Right forelimb (tissue), 1 donor: ENCODE measurements at places on chromosomes 5 and 9.

DNA sequence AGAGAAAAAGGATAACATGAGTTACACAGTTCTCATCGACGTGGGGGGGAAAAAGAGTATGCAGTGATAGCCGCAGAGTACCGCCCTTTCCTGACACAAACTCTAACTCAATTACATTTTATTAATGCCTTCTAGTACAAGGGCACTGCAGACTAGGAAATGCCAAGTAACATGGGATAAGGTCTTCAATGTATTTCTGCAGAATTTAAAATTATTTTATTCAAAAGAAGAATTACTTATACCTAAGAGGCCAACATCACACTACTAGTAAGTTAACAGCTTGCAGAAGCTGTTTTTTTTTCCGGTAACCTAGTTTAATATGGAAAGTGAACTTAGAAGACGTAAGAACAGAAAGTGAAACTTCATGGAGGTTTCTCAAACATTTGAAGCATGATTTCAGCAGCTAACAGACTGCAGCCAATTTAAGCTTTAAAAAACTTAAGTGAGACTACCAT lies 3.9 kb downstream of the SETX start:
- no peak for DNase-seq

GRCh38 chr5:122385808-122386207 lies 73.8 kb downstream of the SNCAIP start:
- no peak for DNase-seq

DNA sequence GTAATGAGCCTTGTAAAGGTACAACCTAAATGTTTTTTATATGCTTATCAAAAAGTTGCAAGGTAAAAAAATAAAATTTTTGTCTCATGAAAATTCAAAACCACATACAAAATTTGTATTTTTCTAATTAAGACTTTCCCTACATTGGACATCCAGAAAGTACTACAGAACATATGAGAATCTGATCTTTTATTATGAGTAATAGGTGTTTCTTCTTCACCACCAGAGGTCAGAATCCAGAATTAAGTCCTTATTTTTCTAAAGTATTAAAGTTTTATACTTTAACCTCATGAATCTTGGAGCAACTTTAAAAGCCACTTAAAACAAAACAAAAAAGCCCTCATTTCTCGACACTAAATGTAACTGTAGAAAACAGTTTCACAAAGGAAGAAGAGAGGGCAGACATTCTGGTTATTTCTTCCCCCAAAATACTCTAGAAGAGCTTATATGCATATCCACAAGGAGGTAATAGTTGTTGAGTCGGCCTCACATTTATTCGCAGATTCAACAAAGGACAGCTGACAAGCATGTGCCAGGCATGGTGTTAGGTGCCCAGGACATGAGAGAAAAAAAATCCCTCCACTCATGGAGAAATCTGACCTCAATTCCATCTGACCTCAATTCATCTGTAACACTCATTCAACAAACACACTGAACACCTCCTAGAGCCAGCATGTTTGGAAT lies 69.3 kb downstream of the MLLT3 start:
- no peak for DNase-seq

DNA sequence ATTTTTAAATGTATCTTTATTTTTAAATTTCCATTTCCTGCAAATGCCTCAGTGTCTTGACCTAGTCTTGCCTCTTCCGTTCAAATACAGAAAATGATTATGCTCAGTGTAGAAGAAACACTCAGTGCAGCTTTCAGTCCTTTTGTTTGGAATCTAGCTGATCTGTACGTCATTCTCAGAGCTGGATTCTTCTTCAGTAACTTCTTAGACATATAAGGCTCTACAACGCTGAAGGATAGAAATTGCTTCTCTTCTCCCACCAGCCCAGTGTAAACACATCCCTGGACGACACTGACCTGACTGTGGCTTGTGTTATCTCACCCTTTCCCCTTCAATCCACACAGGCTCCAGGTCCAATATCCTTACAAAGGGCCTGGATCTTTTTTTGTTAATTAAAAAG lies 3.2 kb upstream of the ALDH1B1 start:
- no peak for DNase-seq

DNA sequence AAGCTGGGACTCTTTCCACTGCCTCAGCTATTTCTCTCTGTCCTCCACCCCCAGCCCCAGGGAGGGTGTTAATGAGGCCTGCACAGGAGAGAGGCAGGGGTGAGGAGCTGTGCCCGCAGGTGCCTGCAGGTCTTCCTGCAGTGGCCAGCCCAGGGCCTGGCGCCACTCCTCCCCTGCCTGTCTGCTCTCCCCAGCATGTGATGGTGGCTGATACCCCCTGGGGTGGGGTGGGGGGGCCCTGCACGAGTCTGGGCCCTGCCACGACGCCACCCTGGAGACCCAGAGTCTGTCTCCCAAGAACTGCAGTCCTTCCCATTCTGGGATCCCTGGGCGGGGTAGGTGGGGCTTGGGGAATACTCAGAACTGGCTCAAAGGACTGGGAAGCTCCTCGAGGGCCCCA lies 166.4 kb upstream of the SMIM23 start:
- DNase-seq: no peak

- no peak for DNase-seq
Measured at GRCh38 chr9:128651798-128652197, 4.8 kb downstream of the DYNC2I2 start.

DNA sequence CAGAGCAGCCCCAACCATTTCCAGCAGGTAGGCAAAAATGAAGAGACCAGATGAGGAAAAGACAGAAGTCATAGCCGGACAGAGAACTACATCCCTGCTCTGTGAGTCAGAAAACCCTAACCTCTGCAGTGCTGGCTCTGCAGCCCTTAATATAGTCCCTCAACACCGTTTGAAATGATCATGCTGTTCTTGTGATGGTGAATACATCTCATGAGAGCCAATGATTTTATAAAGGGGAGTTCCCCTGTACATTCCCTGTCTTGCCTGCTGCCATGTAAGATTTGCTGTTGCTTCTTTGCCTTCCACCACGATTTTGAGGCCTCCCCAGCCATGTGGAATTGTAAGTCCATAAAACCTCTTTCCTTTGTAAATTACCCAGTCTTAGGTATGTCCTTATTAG lies 216.8 kb upstream of the RFX3 start:
- DNase-seq: no peak

DNA sequence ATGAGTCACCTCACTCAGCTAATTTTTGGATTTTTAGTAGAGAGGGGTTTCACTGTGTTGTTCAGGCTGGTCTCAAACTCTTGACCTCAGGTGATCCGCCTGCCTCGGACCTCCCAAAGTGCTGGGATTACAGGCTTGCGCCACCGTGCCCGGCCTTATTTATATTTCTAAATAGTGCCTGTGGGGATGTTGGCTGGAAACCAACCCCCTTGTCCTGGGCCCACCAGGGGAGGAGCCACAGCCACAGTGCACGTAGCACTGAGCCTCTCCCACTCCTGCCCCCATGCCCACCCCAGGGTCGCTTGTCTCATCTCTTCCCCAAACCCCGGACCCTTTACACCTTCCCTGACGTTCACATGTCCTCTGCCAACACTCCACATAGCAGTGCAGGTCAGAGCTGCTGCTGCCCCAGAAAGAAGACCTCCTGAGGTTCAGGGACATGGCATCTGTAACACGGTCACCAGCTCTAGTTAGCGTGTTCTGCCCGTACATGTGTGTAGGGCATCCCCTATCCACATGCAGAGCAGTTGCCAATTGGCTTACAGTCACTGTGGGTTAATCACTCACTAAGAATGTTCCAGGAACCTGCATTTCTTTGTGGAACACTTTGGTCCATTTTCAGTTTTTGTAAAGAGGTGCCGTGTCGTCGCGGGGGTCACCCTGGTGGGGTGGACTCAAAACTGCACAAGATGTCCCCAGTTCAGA lies 10.2 kb upstream of the MRPS2 start:
- no peak for DNase-seq

DNA sequence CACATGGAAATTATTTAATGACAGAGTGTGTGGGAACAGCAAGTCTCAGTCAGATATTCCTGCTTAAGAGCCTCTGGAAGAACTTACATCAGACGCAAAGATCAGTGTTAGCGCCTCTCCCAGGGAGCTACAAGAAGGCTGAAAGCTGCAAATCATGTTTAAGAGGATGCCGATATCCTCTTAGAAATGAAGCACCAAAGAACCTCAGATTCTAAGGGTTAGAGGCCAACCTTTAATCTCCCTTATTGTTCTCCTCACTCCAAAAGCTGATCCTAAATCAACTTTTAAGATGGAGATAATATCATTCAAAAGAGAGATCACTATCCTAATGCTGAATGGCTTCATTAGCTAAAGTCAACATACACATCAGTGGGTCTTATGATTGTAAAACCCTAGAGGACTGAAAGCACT lies 160.6 kb downstream of the NFIB start:
- DNase-seq: no peak

DNA sequence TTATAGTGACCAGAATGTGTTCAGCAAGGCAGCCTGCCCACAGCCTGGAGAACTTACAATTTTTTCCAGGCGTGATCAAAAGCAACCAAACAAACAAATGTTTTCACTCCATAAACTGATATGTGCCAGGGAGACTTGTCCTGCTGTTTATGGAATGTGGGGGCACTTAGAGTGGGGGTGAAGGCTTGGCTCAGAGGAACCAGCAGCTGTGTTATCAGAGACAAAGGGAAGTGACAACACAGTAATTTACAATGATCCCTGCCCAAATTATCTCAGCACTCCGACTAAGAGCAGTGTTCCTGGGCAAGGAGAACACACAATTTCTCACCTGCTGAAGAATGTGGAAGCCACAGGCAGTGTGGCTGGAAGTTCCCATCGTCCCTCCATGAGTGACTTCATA lies 429.1 kb upstream of the IRX4 start:
- no peak for DNase-seq

DNA sequence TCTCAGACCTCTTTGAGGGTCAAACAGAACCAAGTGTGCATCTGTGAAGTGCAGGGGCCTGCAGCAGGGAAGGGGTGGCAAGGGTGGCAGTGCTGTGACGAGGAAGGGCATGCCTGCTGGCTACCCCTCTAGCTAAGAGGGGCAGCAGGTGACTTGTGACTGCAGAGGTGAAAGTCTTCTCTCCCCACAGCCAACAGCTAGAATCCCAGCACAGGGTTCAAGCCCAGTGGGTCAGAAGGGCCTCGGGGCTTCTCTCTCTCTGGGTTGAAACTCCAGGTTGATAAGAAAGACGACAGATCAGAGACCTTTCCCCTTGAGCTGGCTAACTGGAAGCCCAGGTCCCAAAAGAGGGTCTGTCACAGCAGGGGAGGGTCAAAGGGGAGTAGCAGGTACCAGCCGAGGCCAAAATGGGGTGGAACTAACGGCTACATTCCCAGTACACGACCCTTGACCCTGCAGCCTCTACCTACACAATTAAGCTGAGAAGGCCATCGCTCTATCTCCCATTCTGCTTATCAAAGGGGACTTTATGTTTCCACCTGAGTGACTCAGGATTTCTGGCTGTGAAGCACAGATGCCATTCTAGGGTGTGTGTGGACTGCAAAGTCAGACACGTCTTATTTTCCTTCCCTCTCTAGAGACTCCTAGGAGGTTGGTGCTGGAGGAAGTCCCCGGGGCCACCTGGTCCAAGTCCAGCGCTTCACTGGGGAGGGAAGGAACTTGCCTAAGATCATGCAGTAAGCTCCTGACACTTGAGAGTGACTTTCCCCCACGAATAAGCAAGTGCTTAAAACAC lies 14.6 kb downstream of the ANKS6 start:
- DNase-seq: no peak

- no peak for DNase-seq
Measured at GRCh38 chr5:81161012-81161601, 72.0 kb upstream of the CKMT2 start.

DNA sequence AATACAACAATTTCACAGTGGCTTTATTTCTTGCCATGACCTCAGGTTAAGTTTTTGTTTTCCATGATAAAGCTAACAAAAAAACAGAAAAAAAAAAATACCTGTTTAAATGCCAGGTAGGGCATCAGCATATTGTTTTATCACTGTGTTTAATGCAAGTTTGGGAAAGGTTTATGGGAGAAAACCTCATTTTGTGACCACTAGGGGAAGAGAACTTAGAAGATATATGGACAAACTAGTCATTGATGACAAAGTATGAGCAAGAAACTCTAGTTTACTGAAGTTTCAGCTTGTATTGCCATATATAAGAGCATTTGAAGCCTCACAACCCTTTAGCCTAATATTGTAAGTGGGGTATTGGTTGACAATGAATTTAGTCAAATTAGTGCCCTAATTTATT lies 1431.4 kb upstream of the CDH18 start:
- no peak for DNase-seq

DNA sequence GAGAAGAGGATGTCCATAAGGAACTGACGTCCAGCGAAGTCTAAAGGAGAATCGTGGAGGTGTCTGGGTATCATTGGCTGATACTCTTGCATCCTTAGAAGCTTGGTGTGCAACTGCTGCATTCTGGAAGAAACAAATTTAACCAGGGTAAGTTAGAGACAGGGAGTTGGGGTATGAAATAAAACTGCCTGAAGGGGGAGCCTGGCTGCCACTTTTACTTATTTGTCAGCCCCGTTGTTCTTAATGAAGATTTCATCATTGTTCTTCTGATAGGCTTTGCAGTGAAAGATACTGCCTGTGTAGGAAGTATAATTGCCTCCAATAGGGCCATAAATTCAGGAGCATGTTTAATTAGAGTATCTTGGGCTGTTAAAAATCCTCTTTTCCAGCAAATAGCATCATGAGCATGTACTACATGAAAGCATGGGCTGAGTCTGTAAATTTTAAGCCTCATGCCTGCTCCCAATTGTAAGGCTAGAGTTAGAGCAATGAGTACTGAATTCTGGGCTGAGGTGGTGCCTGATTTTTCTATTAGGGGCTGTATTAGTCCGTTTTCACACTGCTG lies 1264.5 kb upstream of the ACO1 start:
- DNase-seq: no peak

GRCh38 chr9:673966-674526 lies 167.5 kb upstream of the DMRT1 start:
- no peak for DNase-seq

- DNase-seq: no peak
Measured at GRCh38 chr9:97615439-97616072, 17.6 kb downstream of the TSTD2 start.

DNA sequence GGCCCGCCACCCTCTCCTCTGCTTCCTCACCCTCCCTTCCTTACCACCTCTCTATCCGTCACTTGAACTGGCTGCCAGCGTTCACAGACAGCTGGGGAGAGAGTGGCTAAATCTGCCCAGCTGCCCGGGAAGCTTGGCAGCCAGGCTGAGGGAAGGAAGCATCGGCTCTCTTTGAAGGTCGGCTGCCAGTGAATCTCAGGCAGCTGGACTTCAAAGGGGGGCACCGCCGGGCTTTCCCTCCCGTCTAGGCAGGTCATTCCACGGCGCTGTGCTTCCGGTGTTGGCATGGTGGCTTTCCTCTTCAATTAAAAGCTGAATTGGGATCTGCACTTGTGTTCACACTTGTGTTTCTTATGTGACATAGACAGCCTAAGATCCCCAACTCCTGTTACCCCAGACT lies 174.0 kb downstream of the GDNF start:
- DNase-seq: peak; percentile 71

DNA sequence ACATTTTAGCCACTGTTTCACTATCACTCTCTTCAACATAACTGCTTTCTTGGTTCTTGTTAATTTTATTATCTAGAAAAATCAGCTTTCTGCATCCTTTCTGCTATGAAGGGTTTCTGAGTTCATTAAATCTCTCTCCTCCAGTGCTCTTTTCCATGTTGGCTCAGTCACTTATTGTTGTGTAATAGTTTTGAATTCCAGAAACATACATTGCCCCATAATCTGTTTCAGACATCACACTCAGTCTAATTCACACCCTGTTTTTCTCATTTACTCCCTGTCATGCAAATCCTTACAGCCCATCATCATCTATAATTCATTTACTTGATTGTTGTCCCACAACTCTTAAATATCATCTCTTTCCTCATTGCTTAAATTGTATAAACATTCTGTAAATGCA lies 176.1 kb upstream of the CDH12 start:
- DNase-seq: no peak

GRCh38 chr5:147339313-147339712 lies 104.5 kb downstream of the STK32A start:
- no peak for DNase-seq
